ENCODE measurements at places on chromosomes 12 and 14.

GRCh38 chr14:105358943-105359342, 39.4 kb upstream of the TEX22 start:
- DNase-seq = no peak

- no peak for DNase-seq
Measured at GRCh38 chr12:124326871-124327270, 32.0 kb downstream of the RFLNA start.

- DNase-seq = peak; percentile 40
Measured at GRCh38 chr14:104723651-104724406, at the start of gene ADSS1. Gene ADSS1, plus strand, starts transcription at chr14:104724229. Its CDS starts 42 bp downstream, at chr14:104724271.

DNA sequence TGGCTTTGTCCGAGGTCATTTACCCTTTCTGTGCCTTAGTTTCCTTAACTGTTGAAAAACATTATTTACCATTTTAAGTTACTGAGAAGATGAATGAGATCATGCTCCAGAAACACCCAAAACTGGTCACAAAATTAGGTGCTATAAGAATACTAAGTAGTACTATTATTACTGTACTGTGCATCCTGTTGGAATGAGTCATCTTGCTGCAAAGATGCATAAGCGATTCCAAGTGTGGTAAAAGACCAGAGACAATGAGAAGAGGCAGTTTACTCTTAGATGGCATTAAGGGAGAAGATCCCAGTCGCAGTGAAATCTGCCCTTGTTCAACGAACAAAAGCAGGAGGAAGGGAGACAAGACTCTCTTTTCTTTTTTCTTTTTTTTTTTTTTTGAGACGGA, 4.2 kb upstream of the PLEKHA5 start:
- no peak for DNase-seq

DNA sequence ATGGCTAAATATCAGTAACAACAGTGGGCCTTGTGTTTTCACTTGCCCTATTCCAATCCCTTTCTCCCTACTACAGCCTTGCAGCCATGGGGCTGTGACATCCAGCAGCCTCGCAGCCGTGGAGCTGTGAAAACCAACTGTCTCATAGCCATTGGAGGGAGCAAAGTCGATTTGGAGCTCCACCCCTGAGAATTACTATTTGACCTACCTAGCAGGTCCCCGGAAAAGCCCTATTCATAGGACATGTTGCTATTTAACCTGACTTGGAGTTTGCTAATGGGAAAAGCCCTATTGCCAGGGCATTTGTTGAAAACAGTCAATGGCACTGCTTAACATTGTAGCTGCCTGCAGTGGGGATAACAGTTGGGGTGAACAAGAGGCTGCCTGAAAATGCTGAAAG, 33.3 kb downstream of the ERG28 start:
- no peak for DNase-seq

DNA sequence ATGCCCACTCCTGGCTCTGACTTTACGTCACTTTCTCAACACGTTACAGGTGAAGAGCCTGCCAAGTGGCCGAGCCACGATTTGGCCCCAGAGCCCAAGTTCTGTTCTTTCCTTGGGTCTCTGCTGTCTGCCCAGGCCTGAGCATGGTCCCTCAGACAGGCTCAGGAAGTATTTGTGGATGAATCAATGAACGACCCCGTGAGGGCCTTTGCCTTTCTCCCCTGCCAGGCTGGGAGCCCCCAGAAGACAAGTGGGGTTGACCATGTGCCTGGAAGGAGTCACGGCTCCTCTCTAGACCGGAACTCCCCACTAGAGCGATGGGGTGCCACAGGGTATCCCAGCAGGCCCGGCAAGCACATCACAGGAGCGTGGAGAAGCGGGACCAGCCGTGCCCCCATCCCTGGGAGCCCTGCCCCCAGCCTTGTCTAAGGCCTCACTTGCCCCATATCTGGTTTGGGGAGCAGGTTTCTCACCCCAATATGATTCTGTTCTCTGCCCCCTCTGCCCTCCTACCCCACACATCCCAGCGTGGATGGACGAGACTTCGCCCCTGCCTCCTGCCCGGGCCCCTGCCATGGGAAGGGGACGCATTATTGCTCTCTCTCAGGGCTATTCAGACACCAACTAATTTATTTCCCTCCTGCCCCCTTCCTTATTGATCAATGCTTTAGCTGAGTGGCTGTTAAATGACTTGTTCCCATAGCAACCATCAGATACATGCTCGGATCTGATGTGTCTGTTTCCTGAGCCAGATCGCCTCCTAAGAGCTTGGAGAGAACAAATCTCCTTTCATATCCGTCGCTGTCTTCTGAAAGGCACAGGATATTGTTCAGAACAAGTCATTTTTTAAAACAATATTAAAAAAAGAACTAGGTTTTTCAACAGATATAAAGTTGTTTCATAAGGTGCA, 69.0 kb downstream of the DIO3 start:
- no peak for DNase-seq

DNA sequence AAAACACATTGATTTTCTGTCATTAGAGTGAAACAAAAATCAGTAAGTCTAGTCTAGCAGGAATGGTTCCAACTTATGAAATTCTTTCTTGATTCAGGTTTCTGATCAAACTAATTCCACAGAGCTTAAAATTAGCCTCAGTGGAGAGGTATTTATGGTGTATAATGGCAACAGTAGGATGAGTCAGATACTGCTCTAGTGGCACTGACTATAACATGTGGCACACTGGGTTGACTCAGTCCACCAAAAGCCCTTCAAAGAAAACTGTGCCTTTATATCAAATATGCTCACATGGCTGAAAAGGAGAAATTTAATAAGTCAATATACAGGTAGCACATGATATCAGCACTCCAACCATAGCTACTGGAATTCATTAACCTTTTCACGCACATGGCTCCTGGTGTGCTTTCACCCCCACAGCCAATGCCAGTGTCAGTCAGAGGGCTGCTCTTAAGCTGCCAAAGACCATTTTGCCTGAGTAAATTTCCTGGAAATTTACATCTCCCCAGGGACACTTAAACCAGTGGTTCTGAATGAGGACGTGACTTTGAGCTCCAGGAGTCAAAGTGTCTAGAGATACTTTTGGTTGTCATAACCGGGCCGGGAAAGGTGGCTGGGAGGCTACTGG, 21.7 kb upstream of the CATSPERB start:
- no peak for DNase-seq

- DNase-seq = peak; percentile 69
Measured at GRCh38 chr12:56129206-56129941, 1.3 kb downstream of the ESYT1 start.

- DNase-seq = no peak
Measured at GRCh38 chr12:113870035-113870434, 96.1 kb downstream of the RBM19 start.

GRCh38 chr14:25042362-25043299, 7.3 kb downstream of the STXBP6 start:
- no peak for DNase-seq

DNA sequence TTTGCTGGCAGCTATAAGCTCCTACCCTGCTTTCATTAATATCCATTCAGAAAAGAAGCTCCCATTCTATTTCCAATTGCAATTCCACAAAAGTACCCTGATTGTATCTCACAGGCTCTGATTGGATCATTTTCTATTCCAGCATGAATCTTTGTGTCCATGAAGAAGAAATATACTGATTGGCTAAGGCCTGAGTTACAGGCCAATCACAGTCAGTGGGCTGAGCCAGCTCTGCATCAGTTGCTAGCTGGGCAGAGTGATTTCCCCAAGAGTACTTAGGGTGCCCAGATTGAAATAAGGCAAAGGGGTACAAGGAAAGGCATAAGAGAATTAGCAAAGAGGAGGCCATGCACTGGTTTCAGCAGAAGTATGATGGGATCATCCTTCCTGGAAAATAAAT, 14.4 kb downstream of the ART4 start:
- DNase-seq = no peak

DNA sequence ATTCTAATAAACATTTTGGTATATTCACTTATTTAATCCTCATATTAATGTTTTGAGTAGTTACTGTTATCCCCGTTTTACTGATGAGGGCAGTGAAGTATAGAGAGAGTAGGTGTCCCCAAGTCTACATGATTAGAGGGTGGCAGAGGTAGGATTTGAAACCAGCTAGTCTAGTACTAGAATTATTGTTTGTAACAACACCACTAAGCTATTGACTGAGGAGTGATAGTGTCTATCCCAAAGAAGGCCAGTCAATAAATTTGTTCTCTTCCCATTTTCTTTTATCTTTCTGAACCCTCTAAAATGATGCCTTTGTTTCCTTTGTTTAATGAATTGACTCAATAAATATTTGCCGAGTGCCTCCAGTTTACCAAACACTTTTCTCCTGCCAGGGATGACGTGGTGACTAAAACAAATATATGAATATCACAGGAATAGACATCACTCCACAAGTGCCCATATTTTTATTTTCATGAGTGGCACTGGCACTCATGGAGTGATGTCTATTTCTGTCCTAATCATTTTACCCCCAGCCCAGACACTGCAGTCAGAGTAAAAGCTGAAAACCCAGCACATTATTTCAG, 247.5 kb downstream of the SLC16A7 start:
- DNase-seq = no peak

GRCh38 chr12:53459097-53459496, 7.2 kb downstream of the PCBP2 start:
- no peak for DNase-seq

DNA sequence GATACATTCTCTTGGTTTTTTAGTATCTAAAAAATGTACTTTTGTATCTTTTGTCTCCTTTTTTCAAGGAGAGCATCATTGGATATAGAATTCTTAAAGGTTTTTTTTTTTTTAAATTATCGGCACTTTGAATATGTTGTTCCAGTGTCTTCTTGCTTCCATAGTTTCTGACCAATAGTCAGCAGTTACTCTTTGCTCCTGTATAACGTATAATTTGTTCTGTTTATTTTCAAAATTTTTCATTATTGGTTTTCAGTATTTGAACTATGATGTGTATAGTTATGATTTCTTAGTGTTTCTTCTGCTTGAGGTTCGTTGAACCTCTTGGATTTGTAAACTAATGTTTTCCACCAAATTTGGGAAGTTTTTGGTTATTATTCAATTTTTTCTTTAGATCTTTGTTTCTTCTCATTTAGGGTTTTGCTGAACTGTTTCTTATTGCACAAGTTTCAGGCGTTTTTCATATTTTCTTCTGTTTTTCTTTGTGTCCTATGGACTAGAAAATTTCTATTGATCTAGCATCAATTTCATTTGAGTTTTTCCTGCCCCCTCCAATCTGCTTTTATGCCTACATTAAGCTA, 93.9 kb downstream of the PLBD1 start:
- DNase-seq = no peak

GRCh38 chr14:92386165-92386564, 63.2 kb downstream of the SLC24A4 start:
- DNase-seq = no peak

DNA sequence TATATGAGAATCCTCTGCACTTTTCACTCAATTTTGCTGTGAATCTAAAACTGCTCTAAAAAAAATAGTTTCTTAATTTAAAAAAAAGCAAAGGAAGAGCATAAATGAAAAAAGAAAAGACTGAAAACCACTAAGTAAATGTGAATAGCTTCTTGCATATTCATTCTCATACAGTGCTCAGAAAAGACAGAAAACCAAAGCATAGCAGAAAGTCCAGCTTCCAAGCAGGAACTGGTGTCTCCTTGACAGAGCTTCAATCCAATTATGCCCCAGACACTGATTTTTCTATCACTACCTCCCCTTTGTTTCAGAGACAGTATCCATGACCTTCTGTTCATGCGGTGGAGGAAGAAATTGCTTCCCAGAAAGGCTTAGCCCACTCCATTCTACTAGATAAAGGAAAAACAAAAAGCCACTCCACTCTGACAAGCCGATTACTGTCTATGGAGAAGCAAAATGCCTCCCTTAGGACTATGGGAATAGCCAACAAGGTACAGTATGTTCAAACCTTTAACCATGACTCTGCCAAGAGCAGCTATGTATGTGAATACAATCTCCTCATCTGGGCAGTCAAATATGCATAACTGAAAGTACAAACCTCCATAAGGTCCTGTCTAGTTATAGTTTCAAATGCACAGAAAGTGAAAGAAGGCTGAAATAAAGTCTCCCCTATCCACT, 40.6 kb downstream of the ATF7 start:
- no peak for DNase-seq

DNA sequence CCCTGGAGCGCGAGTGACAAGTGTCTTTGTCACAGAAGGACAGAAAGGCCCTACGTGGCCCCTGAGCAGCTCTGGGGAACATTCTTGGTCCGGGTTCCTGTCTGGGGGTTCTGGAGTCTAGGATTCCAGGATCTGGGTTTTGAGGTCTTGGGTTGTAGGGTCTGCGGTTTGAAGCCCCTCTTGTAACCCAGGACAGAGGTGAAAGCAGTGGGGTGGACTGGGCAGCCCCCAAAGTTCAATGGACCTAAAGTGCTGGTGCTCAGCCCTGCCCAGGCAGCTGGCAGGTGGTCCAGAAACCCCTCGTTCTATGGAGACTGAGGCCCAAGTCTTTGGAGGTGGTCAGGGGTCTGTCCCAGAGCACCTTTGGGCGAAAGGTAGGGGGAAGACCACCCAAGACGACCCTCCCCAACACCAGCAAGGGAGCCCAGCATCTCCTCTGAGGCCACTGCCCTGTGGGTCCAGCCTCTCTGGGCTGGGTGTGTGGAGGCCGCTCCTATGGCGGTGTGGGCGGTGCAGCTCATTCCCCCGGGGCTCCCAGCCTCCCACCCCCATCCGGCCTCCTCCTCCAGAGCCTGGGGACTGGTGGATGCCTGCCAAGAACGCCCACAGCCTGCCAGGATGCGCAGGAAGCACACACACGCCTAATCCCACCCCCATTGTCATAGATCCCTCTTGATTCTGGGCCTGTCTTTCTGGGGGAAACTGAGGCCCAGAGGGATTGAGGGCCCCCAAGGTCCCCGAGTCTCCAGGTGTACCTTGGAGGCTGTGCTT, 30.2 kb upstream of the ANKRD9 start:
- DNase-seq = no peak

GRCh38 chr12:57063991-57064685, 14.2 kb upstream of the MYO1A start:
- DNase-seq = no peak

- DNase-seq = no peak
Measured at GRCh38 chr14:99080306-99080705, 191.7 kb downstream of the BCL11B start.
